ENCODE measurements at places on chromosomes 6 and 20.

GRCh38 chr6:15580326-15580725, 82.5 kb downstream of the DTNBP1 start:
- no peak for DNase-seq

GRCh38 chr20:47061549-47061948, 166.9 kb downstream of the EYA2 start:
- DNase-seq: no peak

- no peak for DNase-seq
Measured at GRCh38 chr6:32803416-32803815, 13.4 kb downstream of the HLA-DOB start.

GRCh38 chr6:121771937-121772720, 336.7 kb downstream of the GJA1 start:
- DNase-seq: no peak

DNA sequence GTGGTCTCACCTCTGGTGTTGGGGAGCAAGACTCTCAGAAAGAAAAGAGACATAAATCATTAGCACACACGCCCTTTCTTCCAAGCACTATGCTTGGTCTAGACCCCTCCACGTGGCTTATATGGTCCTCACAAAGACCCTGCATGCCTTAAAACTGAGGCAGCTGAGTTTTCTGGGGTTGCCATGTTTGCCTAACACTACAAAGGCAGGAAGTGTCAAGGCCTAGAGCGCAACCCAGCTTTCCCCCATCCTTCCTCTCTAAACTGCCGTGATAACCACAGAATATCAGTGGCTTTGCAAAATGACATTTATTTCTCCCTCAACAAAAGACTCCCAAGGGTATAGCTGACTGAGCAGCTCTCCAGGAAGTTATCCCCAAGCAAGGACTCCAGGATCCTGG, 146.5 kb upstream of the TOP1 start:
- no peak for DNase-seq

DNA sequence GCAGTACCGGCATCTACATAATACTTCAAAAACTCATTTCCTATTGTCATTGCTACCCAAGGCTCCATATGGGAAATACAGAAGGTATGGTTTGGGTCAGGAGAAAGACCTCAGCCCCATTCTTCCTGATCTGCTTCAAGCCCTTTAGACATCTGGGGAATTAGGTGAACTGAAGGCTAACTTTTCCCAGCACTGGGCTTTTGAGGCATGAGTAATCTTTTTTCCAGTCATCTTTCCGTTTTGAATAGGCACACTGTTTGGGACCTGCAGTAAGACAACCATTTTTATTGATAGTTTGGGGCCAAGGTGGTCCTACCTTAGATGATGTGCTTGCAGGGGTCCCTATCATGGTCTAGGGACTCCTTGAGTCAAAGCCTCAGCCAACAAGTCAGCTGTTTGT, 198.4 kb downstream of the HAO1 start:
- DNase-seq: no peak

DNA sequence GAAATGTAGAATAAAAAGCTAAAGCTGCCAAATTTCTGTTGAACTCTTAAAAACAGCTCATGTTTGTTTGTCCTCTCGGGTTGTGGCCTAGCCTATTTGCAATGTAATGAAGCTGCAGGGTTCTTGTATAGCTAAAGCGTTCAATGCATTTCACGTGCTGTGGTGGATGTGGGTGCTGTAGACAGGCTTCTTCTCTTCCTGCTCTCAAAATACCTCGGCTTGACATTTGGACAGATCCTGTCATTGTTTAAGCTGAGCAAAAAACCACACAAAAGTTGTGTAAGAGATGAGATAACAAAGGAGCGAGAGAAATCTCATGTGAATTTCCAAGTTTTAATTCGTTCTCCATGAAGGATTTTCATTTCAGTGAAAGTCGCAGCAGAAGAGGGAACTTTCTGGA, 196.3 kb upstream of the UST start:
- DNase-seq: no peak

GRCh38 chr20:58756450-58756775, 63.8 kb downstream of the NPEPL1 start:
- DNase-seq: no peak

DNA sequence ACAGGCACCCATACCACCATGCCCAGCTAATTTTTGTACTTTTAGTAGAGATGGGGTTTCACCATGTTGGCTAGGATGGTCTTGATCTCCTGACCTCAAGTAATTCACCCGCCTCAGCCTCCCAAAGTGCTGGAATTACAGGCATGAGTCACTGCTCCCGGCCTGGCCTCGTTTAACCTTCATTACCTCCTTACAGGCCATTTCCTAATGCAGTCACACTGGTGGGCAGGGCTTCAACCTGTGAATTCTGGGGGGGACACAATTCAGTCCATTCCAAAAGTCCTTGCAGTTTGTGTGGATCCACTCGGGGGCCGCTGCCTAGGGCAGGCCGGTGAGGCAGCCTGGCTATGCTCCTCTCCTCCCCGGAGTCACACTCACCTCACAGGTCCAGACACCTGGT, 112.4 kb upstream of the SNX9 start:
- no peak for DNase-seq

DNA sequence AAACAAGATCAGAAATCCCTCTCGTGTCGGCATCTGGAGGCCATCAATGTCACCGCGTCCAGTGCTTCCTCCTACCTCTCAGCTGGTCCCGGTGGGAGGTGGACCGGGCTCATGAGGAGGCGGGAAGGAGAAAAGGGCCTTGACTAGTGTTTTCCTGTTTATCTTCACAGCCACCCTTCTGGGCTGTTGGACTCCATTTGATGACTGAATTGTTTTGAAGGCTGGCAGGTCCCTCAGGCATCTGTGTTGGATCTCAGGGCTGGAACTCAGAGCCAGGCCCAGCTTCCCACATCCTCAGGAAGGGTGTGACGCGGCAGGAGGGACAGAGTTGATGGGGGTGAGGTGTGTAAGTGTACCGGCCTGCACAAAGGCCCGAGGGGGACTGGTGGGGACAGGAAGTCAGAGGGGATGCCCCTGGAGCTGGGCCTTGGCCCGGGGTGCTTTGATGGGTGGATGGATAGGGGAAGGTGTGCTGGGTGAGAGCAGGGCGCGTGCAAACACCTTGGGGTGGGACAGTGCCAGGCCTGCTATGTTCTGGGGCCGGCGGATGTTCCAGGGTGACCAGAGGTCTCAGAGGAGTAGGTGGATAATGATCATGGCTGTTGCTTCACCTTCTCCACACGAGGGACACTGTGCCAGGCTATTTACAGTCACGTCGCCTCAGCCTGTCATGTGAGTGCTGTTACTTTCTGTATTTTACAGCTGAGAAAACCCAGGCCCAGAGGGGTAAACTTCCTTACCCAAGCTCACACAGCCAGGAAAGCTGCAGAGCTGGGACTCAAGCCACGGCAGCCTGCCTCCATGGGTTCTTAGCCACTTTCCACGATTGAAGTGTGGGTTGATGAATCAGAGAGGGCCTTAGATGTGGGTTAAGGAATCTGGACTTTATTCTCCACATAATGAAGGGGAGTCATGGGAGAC, 17.9 kb upstream of the CHMP4B start:
- no peak for DNase-seq

- no peak for DNase-seq
Measured at GRCh38 chr6:35955970-35956369, 35.1 kb upstream of the SRPK1 start.

DNA sequence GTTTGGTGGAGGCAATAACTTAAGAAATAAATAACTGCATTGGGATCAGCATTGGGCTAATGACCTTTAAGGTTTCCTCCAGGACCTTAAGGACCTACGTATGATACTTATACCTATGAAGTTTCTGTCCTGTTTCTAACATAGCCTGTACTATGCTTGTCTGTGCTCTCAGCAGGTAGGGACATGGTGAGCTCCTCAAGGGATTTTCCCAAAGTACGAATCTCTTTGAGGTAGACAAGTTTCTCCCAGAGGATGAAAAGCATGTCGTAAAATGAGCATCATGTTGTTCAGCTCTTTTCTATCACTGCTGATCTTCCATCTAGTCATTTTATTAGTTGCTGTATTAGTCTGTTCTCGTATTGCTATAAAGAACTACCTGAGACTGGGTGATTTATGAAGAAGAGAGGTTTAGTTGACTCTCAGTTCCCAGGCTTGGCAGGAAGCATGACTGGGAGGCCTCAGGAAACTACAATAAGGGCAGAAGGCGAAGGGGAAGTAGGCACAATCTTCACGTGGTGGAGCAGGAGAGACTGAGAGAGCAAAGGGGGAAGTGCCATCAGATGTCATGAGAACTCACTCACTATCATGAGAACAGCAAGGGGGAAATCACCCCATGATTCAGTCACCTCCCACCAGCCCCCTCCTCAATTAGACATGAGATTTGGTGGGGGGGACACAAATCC, 77.8 kb upstream of the TGM3 start:
- no peak for DNase-seq

GRCh38 chr20:45970646-45971424, 1.2 kb downstream of the ZNF335 start:
- DNase-seq: no peak

Data from T-helper 2 cell (primary cell).